ENCODE measurements at places on chromosomes 3 and 15. TPM values are rescaled to one million over a fixed set of nuclear protein-coding genes. Genes with fewer than 3 reads are reported as not detected.
A peak's percentile ranks its signal among the peaks of the same experiment; 100 is the strongest.

- no peak for DNase-seq
These were observed 18.5 kb downstream of the PRR23E start for GRCh38 chr3:127211118-127212060.

DNA sequence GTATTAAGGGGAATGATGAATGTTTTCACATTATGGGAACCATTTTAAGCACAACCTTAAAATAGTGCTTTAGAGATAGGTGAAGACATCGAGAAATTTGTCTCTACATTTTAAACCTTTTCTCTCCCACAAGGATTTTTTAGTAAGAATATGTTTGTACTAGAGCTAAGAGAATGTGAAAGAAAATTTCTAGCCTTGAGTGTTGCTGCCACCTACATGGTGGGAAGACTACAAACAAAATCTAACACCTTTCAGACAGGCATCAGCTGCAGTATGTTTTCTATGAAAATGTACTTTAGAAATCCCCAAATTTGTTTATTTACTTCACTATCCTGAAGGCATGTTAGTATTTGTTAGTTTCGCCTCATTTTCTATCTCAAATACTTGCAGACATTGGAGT, 247.4 kb downstream of the WDR72 start:
- peak; percentile 22 for DNase-seq

DNA sequence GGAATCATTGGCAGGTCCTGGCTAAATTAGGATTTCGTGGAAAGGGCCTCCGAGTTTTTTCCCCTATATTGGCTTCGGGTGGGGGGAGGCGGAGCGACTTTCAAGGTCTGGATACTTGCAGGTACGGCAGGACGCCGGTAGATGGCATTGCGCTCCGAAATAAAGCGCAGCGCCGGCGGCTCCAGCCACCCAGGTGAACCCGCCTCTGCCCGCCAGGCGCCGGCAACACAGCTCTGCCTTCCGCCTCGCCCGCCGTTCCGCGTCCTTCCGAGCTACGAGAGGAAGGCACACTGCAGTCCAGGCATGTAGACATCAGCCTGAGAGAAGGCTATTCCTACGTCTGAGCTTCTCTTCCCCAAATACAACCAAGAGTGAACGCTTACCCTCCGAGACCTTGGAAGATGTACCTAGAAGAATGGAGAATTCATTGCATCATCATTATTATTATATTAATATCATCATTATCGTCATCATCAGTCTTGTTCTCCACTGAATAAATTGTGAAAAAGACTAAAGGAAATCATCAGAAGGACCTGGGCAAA, 514.1 kb downstream of the MECOM start:
- peak; percentile 45 for DNase-seq

DNA sequence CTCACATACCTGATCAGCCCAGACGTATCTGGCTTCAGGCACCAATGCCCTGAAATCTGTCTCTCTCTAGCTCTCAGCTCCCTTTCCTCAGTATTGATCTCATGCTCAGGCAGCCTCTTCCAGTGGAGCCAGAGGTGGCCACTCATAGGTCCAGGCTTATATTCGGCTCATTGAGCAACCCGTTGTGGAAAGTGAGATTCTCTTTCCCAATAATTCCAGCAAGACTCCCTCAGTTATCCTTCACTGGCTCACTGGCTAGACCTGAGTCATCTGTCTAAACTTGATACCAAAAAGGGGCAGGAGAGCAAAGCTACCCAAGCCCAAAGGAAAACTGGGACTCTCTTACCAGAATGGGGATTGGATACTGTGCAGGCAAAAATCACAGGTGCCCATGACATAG, 33.4 kb upstream of the FRMD4B start:
- no peak for DNase-seq

GRCh38 chr15:79897380-79897678, 515 bp upstream of the MTHFS start:
- no peak for DNase-seq

- DNase-seq, result no peak
These were observed 25.6 kb downstream of the IQCB1 start for GRCh38 chr3:121809249-121809648.

- DNase-seq, result no peak
These were observed 46.8 kb downstream of the ST6GAL1 start for GRCh38 chr3:186976837-186977750.

- no peak for DNase-seq
These were observed 115.6 kb upstream of the MANF start for GRCh38 chr3:51269466-51269865.

- no peak for DNase-seq
These were observed 112.5 kb upstream of the TGFBR2 start for GRCh38 chr3:30493911-30494311.

DNA sequence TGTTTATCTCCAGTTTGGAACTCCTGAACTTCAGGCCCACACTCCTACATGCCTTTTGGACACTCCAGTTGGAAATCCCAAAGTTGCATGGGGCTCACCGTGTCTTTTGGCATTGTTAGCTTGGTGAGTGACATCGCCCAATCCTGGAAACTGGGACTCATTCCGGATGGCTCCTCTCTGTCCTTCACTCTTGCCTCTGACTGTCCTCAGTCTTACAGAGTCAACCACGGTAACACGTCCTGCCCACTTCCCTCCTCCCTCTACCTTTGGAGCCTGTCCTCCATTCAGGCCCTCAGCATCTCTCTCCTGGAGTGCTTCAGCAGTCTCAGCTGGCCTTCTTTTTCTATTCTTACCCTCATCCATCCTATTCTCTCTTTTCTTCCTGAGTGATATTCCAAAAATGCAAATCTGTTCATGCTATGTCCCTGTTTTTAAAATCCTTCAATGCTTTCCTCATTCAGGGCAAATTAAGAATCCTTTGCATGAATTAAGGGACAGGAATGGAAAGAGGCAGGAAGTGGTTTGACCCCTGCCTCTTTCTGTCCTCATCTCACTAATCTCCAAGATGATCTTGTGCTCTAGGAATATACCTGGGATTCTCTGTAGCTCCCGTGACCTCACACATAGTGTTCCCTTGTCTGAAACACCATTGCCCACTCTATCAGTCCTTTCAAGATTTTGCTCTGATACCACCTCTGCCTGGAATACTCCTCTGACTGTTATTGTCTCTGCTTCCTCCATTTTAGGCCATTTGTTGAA, 42.5 kb downstream of the LPP start:
- DNase-seq, result no peak

DNA sequence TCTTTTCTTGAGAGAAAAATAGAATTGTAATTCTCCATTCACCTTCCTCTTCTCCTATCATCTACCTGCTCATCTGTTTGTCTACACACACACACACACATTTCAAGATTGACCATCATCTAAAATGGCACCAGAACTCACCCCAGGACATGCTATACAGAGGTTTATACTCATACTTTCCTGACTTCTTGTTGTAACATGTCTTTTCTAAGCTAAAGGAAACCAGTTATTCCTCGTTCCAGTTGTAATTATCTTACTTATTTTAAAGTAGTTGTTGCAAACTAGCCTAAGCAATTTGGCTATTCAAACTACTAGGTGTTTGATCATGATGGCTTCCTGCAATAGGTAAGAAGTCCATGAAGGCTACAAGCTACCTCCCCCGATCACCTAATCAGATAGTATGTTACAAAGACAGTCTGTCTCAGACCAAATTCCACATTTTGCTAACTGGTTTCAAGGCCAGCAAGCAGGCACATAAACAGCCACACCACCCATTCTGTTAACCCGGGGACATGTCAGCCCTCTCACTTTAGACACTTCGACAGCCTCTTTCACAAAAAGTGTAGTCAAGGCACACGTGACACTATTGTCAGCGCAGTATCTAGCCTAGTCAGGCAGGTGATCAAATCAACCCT, 189.7 kb downstream of the SHQ1 start:
- peak; percentile 40 for DNase-seq

DNA sequence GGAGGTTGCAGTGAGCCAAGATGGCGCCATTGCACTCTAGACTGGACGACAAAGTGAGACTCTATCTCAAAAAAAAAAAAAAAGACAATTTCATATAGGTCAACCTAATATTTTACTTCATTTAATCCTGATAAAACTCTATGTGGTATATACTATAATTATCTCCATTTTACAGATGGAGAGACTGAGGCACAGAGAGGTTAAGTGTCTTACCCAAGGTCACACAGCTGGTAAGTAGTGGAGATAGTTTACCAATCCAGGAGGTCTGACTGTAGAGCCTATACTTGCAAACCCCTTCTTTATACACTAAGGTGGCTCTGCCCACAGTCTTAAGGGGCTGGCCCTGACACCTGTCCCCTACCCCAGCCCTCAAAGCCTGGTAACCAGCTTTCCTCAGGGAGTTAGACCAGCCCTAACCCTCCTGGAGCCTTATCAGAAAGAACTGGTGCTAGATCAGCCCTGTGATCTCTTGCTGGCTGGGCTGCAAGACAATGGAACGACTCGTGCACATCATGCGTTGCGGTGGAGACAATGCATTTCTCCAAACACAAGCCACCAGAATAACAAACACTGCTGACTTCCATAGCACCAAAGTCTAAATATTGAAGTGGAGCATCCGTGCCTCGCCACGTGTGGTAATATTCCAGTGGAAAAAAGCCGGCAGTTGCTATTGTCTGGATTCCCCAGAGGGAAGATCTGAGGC, 60.0 kb upstream of the SMAD3 start:
- no peak for DNase-seq

GRCh38 chr3:16477056-16477455, 36.4 kb downstream of the RFTN1 start:
- DNase-seq, result no peak

The SPINK8 gene
- polyA plus RNA-seq, result not detected

The RLBP1 gene
- 0.22 TPM for polyA plus RNA-seq

The PPM1M gene
- polyA plus RNA-seq, result 6.9 TPM

The SLC51A gene
- polyA plus RNA-seq, result 48.8 TPM

The SLC4A7 gene
- polyA plus RNA-seq, result 16.4 TPM

Measured in HepG2 (cell line).